ENCODE measurements at places on chromosomes 13 and 19.

DNA sequence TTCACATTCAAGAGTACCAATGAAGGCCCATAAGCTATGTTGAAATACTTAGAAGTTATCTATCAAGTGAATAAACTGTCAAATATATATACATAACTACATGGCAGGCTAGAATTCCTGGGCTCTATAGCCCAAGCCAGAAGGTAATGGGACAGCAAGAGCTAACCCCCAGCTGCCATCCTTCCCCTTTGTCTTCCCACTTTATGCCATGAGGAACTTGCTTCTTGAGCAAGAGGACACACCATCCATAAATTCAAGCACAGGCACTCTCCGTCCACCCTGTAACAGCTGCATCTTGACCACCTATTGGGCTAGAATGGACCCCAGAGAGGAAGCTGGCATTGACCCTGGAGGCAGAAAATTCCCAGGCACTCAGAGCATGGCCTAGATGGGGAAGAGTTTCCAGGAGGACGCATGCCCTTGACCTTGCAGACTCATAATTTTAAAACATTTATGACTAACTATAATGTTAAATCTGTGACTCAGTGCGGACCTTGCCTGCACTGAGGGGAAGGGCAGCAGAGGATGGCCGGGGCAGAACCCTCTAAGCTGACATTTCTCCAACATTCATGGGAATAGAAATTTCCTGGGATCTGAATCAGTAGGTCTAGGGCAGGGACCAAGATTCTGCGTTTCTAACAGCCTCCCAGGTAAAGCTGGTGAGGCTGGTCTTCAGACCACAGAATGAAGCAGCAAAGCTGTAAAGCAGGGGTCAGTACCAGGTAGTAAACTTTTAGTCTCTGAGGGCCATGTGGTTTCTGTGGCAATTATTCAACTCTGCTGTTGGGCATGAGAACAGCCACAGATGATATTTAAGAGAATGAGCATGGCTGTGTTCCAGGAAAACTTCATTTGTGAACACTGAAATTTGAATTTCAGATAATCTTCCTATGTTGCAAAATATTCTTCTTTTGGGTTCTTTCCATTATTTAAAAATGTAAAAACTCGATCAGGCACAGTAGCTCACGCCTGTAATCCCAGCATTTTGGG lies 71.4 kb upstream of the CLDN10 start:
- DNase-seq = no peak

GRCh38 chr13:46804391-46804815 lies 7.4 kb upstream of the ESD start:
- DNase-seq = no peak

DNA sequence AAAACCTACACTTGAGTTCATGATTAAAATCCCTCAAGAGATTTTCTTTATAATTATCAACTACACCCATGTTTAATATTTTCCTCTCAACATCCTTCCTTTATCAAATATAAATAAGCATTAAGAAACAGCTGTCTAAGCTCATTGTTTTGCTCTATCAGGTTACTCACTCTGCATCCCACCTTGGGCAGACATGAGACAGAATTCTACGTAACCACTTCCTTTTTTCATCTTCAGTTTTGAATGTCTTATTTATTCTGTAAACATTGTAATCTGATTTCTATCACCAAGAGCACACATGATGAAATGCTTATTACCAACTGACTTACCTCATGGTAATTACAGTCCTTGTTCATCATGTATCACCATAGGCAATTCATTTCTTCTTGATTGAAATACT lies 1256.6 kb upstream of the ATXN8OS start:
- no peak for DNase-seq

GRCh38 chr19:23263870-23264590 lies 13.8 kb upstream of the ZNF724 start:
- DNase-seq = no peak

DNA sequence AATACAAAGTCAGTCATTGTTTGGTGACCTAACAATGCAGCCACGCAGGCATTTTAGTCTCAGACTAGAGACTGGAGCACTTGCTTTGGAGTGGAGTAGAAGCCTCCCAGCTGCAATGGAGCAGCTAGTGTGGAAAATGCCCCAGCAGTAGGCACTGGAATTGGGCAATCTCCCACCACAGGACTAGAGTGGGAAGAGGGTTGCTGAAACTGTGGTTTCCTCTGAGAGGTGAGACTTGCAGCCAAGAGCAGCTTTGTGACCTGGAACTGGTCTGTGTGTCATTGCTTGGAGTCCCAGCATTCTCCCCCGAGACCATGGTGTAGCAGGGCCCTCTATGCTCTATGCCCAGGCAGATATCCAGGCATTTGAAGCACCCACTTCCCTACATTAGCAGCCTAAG lies 556.3 kb downstream of the UQCRFS1 start:
- no peak for DNase-seq

DNA sequence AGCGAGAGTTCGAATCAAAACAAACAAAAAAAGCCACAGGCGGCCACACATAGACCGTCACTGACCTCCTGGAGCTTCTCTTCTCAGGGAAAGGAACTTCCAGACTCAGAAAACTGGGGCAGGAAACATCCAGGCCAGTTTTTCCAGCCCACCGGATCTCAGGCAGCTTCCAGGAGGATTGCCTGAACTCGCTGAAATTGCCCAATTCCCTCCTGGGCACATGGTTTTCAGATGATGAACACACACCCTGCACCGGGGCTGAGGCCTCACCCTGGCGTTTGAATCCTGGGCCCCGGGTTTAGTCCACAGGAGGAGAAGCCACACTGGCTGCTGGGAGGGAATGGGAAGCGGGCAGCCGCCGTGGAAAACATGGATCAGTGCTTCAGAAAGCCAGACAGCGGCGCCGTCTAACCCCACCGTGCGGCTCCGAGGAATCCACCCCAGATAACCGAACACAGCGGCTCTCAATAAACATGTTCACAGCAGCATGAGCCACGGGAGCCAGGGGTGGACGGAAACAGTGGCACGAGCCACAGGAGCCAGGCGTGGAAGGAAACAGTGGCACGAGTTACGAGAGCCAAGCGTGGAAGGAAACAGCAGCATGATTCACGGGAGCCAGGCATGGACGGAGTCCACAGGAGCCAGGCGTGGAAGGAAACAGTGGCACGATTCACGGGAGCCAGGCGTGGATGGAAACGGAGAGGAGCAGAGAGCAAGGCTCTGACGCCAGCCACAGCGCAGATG lies 18.2 kb upstream of the PTBP1 start:
- DNase-seq = no peak

DNA sequence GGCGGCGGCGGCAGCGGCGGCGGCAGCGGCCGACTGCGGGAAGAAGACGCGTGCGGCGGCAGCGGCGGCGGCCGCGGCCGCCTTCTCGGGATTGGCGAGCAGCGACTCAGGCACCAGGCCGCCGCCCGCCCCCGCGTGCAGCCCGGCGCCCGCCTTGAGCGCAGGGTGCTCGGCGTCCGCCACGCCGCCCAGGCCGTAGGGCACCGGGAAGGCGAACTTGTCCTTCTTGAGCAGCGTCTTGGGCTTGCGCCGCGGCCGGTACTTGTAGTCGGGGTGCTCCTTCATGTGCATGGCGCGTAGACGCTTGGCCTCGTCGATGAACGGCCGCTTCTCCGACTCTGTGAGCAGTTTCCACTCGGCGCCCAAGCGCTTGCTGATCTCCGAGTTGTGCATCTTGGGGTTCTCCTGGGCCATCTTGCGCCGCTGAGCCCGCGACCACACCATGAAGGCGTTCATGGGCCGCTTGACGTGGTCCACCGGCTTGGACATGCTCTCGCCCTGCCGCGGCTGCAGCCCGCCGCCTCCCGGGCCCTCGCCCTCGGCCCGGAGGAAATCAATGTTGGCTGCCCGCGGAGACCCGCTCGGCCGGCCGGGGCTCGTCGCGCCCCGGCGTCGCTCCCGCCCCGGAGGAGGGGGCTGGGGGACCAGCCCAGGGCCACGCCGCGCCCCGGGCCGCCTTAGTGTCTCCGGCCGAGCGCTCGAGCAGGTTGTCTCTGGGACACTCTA lies 621 bp downstream of the SOX21 start:
- DNase-seq = no peak

GRCh38 chr13:105538346-105538745 lies 997.1 kb downstream of the EFNB2 start:
- DNase-seq = no peak

GRCh38 chr13:61286148-61286745 lies 129.4 kb downstream of the PCDH20 start:
- DNase-seq = no peak

DNA sequence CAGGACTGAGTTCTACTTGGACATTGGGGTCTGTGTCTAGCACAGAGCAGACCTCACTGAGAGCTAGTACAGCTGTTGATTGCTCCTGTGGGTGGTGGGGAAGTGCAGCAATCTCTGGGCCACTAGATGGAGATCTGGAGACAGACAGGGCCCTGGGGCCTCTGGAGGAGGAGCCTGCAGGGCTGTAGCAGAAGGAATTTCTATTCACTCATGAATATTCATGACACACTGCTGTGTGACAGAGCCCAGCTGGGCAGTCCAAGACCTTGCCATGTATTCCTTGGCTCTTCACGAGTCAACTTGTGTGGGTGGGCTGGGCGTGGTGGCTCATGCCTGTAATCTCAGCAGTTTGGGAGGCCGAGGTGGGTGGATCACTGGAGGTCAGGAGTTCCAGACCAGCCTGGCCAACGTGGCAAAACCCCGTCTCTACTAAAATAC lies 37.5 kb downstream of the SUGP2 start:
- no peak for DNase-seq

DNA sequence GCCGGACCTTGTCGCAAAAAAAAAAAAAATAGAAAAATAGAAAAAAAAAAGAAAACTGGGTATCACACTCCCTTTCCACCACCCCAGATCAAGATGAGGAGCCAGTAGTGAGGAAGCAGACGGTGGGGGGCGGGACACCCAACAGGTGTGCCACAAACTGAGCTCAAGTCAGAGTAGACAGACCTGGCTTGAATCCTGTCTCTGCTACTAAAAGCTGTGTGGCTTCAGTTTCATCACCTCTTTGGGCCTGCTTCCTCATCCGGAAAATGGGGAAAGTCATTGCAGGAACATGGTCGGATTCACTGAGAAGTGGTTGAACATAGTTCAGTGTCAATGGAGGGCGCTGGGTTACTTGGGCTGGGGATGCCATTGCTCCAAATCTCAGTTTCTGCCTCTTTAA lies 2.9 kb downstream of the HIF3A start:
- no peak for DNase-seq

- no peak for DNase-seq
These were observed 291.6 kb upstream of the ARGLU1 start for GRCh38 chr13:106859533-106859904.

GRCh38 chr13:44051405-44051804 lies 171.7 kb downstream of the LACC1 start:
- no peak for DNase-seq

DNA sequence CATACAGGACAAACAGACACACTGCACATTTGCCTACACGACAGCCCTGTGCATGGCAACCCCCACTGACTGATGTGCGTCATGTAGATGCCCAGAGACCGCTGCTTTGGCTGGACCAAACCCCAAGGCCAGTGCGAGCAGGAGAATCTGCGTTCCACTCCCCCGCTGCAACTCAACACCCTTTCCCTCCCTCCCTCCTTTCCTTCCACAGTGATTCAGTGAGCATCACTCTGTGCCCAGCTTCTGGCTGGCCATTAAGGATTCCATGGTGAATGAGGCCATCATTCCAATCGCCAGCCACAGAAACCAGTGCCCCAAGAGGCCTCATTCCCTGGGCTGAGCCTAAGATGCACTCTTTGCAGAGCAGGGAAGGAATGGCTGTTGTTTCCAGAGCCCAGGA lies 61.6 kb downstream of the GSX1 start:
- no peak for DNase-seq

DNA sequence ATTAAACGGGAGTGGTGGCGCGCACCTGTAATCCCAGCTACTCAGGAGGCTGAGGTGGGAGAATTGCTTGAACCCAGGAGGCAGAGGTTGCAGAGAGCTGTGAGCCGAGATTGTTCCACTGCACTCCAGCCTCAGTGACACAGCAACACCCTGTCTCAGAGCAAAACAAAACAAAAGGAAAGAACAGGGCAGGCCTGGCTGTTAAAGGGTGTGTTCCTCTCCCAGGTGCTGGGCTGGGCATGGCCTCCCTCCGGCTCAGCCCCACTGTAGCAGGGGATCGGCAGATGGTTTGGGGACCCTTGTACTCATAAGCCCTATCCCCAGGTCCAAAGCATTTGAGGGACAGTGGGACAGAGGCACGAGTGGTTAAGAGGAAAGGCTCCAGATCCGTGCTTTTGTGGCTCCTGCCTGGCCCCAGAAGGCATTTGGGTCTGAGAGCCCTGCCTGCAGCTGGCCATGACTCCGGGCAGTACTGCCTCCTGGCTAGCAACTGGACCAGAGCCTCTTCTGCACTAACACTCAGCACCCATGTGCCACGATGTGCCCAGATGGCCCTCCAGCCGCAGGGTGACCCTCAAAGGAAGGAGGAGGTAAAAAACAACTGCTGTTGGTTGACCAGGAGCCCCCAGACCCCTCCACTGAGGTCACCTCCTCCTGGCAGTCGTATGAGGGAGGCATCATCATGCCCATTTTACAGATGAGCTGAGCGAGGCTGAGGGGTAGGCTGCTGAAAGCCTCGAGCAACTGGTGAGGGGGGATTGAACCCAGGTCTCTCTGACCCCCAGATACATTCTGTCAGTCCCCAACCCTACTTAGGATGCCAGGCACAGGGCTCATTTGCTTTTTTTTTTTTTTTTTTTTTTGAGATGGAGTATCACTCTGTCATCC lies 10.0 kb downstream of the RFX1 start:
- DNase-seq = no peak

DNA sequence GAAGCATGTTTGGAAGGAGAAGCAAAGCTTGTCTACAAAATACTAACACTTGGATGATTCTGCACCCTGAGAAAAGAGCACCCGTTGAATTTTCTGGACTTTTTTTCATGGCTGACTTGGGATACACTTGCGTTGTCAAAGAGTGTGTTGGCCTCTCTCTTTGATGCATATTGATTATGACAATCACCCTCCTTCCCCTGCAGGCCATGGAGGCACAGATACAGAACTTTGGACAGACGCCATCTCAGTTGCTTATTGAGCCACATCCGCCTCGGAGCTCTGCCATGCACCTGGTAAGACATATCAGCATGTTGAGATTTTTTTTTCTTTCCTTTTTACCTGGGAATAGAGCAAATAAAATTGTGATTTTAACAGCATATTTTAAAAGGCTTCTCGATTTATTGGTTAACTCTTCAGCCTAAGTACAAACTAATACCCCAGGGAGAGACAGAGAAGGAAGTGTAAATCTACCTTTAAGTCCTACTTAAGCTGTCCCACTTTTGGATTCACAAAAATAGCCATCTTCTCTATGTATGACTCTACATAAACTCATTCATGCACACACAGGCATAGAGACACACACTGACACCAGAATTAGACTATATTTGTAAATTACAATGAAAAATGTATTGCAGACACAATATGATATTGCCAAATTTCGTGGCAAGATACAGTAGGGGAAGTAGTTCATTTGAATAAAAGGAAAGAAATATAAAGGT lies 169.7 kb upstream of the MAB21L1 start:
- no peak for DNase-seq

- no peak for DNase-seq
These were observed 47.6 kb downstream of the CAPN12 start for GRCh38 chr19:38696729-38697055.

GRCh38 chr19:51507640-51508058 lies 6.0 kb upstream of the SIGLEC12 start:
- DNase-seq = no peak

All from stimulated activated CD4-positive, alpha-beta T cell treated with anti-CD3 and anti-CD28 coated beads, Interleukin-1b, Interleukin-23, amount 100 ng/mL, for 24 hours (primary cell).